ENCODE measurements at places on chromosomes 4 and X. TPM values are rescaled to one million over a fixed set of nuclear protein-coding genes. Genes with fewer than 3 reads are reported as not detected.
A peak's percentile ranks its signal among the peaks of the same experiment; 100 is the strongest.

GRCh38 chr4:181971411-181971810, 271.8 kb upstream of the TENM3 start:
- no peak for DNase-seq

- no peak for DNase-seq
These were observed 8.1 kb upstream of the FABP2 start for GRCh38 chr4:119329835-119330620.

GRCh38 chr4:85175190-85175589, 208.7 kb upstream of the WDFY3 start:
- DNase-seq: no peak

- DNase-seq: peak; percentile 22
These were observed 16.8 kb upstream of the C4orf51 start for GRCh38 chr4:145663194-145663593.

DNA sequence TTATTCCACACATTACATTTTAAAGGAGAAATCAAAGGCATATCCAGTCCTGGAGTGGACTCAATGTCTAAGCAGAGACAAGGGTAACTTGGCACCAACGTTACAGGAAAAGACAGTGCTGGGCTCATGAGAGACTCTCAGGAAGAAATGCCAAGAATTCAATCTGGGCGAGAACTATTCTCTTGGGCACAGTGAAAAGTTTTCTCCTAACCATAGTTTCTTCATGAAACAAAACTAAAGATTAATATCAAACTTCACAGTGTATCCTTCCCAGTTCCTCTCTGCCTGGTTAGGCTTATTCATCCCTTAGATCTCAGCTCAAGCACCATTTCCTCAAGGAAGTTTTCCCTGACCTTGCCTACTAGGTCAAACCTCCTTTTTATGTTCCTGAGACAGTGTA, 109.4 kb upstream of the TLL1 start:
- peak; percentile 6 for DNase-seq

The CHIC2 gene
- total RNA-seq: 39.2 TPM

- DNase-seq: no peak
These were observed 127.1 kb downstream of the SH3KBP1 start for GRCh38 chrX:19760345-19760744.

- DNase-seq: peak; percentile 47
These were observed 412.1 kb downstream of the ADAM29 start for GRCh38 chr4:175330236-175330635.

The PTPN13 gene
- total RNA-seq: 41.6 TPM

DNA sequence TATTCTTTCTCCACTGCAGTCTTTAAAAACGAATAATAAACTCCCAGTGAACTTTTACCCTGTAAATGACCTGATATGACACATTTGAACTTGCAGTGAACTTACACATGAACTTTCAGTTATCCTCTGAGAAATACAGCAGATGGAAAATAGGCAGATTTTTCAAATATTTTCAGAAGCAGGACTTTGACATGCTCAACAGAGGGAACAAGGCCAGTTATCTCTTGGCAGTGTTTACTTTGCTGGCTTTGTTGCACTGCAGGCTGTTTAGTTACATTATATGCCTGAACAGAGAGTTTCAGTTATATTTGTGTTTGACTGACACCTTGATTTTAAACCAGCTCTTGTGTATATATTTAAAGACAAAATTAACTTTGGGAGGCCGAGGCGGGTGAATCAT, 47.6 kb upstream of the FGG start:
- DNase-seq: peak; percentile 56

DNA sequence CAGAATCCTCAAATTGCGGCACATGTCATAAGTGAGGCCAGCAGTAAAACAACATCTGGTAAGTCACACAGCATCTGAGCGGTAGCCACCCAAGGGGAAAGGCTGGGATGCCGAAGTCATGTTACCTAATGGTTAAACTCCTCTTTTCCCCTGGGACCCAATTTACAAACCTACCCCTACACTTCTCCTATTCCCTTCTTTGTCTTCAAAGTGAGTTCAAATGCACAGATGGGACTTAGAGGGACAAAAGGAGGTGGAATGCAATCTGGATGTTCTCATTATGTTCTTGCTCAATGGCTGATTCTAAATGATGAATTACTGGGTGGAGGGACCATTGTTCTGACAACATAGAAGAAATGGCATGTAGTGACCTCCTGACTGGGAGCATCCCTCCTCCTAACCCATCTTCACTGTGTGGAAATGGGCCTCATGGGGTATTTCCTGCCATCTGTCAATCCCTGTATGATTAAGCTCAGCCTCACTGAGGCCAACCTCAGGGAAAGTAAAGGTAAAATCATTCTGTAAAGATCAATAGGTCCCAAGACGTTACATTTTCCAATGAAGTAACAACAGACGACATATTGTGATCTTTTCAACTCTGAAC, 8.5 kb downstream of the CD40LG start:
- DNase-seq: no peak

DNA sequence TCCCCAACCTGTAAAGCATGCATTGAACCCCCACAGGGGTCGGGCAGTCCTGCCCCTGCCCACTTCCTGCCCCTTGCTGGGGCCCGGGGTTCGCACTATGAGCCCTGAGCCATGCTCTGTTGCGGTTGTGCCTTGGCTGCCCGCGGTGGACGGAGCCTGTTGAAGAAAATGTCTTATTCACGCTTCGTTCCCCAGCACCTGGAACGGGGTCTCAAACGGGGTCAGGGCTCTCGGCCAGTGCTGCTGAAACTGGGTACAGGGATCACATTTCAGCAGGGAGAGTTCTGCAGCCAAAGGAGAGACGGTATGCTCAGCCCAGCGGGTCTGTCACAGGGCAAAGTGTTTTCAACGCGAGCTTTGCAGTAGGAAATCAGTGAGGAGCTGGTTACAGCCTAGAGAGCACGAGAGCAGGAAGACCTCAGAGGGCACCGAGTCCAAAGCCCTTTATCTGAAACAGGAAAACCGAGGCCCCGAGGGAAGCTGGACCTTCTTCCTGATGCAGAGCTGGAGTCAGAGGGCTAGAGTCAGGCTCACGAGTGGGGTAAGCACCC, 46.3 kb upstream of the AFAP1 start:
- DNase-seq: peak; percentile 56

DNA sequence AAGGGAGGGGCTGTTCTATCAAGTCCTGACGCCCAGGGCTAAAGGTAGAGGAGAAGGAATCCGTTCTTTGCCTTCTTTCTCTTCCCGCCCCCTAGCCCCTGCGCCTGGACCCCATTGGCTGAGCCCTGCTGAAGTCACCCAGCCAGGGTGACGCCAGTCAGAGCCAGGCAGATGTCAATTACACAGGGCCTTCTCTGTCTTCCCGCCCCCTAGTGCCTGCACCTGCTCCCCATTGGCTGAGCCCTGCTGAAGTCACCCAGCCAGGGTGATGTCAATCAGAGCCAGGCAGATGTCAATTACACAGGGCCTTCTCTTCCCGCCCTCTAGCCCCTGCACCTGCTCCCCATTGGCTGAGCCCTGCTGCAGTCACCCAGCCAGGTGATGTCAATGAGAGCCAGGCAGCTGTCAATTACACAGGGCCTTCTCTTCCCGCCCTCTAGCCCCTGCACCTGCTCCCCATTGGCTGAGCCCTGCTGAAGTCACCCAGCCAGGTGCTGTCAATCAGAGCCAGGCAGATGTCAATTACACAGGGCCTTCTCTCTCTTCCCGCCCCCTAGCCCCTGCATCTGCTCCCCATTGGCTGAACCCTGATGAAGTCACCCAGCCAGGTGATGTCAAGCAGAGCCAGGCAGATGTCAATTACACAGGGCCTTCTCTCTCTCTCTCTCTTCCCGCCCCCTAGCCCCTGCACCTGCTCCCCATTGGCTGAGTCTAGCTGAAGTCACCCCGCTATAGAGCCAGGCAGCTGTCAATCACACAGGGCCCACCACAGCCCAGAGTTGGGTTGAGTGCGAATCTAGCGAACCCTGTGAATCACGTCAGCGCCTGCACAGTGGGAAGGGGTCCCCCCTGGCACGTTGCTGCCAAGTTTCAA, 46.4 kb downstream of the ASMT start:
- no peak for DNase-seq

- DNase-seq: no peak
These were observed 70.5 kb upstream of the MXD4 start for GRCh38 chr4:2332201-2332975.

DNA sequence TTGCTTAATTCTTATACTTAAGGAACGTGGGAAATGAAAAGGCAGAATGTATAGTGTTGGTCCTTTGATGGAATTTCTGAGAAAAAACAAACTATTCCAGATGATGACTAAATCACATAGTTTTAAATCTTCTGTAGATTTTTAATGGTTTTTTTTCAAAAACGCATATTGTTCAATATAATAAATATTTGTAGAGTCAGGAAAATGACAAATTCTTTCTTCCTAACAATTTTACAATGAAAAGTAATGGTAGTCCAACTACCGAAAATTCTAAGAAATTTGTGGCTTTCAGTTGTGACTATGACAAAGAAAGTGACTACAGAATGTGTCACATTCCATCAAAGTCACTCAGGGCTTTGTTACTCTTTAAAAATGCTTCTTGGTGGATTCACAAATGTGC, 164.8 kb upstream of the PITX2 start:
- no peak for DNase-seq

DNA sequence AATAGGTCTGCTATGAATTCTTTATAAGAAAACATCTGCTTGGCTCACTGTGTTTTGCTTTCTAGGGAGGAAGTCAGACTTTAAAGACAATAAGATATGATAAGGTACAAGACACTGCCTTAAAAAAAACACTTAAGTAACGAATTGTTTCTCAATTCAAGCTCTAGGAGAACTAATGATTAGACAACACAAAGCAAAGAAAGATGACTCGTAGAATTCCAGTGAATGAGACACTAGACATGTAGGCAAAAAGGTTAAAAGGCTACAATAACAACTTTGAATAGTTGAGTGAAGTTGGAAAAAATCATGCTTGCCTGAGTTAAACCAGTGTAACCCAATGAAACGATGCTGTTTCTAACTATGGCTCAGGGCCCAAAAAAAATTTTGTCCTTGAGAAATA, 344.4 kb upstream of the ACTRT1 start:
- no peak for DNase-seq

DNA sequence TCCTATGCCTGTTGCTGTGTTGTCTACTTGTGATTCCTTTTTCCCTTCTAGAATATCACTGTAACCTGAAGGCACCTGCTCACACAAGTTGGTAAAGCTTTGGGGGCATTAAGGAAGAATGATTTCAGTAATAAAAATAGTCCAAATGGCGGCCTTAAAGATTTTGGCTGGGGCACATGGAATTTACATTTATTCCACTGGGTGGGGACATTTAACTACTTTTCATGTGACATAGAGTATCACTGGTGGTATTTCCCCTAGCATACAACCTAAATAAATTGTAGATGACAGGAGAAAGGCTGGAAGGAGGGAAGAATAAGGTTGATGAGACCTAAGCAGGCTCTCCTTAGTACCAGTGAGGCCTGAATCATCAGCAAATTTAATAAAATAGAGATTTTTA, 121.8 kb upstream of the EDA2R start:
- peak; percentile 2 for DNase-seq

The MAGIX gene
- 2.9 TPM for total RNA-seq

Measured in fibroblast of the aortic adventitia (primary cell).